ENCODE measurements at places on chromosomes 2 and 18.

- DNase-seq: peak; percentile 92
Measured at GRCh38 chr2:12493031-12493513, 223.7 kb upstream of the TRIB2 start.

GRCh38 chr2:169081551-169081950 lies 12.2 kb downstream of the DHRS9 start:
- no peak for DNase-seq

GRCh38 chr18:28999726-29000125 lies 822.8 kb upstream of the CDH2 start:
- no peak for DNase-seq

GRCh38 chr2:159600752-159601151 lies 15.6 kb downstream of the BAZ2B start:
- DNase-seq: peak; percentile 81

- DNase-seq: no peak
Measured at GRCh38 chr2:144796936-144797335, 277.0 kb upstream of the ZEB2 start.

- peak; percentile 88 for DNase-seq
Measured at GRCh38 chr2:205868773-205869333, 186.6 kb downstream of the NRP2 start.

DNA sequence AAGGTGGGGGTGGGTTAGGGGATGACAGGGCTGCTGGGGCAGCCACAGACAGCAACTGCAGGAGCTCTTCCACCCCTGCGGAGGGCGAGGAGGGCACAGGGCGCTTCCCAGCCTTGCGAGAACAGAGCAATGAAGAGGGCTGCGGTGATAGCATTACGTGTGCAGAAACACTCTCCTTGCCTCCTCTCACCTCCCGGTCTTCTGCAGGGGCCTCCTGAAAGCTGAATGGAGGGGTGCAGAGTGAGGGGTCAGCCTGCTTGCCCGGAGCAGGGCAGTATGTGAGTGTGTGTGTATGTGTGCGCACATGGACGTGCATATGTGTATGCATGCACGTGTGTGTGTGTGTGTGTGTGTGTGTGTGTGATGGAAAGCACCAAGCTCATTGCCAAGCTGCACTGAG lies 29.5 kb upstream of the IL1R2 start:
- DNase-seq: no peak

DNA sequence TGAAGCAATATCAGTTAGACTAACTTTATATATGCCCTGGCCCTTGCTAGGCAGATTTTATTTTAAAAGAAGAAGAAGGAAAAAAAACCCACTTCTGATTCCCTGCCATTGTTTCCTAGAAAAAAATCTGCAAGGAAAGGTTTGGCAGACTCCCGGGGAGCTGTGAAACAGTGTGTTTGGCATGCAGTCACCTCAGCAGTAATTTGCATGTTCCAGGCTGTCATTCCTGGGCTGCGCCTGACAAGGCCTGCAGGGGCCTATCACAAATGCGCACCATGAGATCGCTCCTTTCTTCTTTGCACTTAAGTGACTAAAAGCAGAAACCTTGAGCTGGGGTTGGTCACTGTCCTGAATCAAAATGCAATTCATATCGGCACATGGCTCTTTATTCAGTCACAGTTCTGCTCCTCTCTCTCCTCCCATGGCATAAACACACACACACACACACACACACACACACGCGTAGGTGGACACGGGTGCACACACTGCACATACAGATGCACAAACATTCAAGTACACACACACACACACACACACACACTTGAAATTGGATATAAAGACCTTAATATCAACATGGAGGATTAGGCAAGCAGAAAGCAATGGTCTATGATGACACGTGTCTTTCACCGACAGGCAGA lies 172.8 kb downstream of the MYT1L start:
- no peak for DNase-seq

GRCh38 chr18:48314690-48315089 lies 94.5 kb downstream of the ZBTB7C start:
- DNase-seq: no peak

DNA sequence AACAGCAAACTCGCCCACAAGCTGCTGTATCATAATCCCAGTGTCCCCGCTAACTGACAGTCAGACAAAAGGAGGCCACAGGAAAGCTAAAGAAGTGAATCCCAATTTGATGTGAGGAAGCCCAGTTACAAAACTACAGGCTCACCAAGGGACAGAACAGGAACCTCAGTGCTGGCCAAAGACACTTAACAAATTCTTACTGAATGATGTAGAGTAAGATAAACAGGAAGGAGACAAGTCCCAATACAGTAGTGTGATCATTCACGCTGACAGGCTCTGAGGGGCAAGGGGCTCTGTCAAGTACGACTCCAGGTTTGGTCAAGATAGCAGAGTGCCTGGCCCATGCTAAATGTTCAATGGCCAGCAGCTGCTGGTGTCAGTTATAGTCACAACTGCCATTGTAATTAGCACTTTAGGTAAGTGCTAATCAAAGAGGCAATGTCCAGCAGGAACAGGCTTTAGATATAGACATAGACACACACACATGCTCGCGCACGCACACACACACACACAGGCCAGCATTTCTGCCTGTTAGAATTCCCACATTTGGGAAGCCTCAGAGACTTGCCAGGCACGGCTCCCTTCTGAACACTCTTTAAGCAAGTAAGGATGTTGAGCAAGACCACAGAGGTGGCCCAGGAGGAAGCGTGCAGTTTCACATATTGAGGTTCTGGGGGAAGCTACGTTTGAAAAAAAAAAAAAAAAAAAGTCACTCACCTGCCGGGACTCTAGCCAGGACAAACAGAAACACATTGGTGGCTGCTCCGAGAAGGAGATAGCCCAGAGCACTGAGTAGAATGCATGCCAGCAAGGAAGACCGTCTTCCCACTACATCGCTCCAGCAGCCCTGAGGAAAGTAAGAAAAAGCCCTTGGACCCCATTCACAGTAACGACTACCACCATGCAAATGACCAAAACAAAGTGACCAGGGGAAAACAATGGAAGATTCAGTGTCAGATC lies 35.4 kb upstream of the TMEM182 start:
- no peak for DNase-seq

- no peak for DNase-seq
Measured at GRCh38 chr2:75053484-75054112, 95.2 kb downstream of the POLE4 start.

DNA sequence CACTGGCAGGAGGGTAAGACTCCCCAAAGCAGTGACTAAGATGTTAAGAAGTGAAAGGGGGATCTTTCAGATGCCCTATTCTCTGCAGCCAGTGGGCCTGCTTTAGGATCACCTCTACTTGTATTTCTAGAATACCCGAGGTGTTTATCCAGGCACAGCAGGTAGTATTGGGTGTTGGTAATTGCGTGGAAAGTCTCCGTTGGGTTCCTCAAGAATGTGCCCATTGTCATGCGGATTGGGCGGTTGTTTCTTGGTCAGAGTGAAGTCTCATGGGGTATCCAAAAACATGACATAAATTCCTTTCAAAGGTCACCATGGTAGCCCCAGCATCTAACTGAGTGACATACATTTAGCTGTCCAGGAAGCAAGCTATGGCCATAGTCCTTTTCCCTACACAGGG lies 308.8 kb downstream of the RPIA start:
- DNase-seq: no peak

DNA sequence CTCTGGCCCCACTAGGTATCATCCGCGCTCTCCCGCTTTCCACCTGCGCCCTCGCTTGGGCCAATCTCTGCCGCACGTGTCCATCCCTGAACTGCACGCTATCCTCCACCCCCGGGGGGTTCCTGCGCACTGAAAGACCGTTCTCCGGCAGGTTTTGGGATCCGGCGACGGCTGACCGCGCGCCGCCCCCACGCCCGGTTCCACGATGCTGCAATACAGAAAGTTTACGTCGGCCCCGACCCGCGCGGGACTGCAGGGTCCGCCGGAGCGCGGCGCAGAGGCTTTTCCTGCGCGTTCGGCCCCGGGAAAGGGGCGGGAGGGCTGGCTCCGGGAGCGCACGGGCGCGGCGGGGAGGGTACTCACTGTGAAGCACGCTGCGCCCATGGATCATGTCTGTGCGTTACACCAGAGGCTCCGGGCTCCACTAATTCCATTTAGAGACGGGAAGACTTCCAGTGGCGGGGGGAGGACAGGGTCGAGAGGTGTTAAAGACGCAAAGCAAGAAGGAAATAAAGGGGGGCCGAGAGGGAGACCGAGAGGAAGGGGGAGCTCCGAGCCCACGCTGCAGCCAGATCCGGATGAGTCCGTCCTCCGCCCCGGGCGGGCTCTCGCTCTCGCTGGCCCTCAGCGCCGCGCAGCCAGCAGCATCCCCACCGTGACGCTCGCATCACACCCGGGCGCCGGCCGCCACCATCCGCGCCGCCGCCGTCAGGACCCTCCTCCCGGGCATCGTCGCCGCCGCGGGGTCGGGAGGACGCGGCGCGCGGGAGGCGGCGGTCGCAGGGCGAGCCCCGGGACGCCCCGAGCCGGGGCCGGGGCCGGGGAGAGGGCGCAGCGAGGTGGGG lies 664 bp downstream of the NETO1 start:
- DNase-seq: no peak
